ENCODE measurements at places on chromosomes 5 and 9. TPM values are rescaled to one million over a fixed set of nuclear protein-coding genes. Genes with fewer than 3 reads are reported as not detected.

Gene GDA
- total RNA-seq = 2.7 TPM

Gene SCGB3A2
- total RNA-seq = not detected

Gene DRD1
- total RNA-seq = not detected

DNA sequence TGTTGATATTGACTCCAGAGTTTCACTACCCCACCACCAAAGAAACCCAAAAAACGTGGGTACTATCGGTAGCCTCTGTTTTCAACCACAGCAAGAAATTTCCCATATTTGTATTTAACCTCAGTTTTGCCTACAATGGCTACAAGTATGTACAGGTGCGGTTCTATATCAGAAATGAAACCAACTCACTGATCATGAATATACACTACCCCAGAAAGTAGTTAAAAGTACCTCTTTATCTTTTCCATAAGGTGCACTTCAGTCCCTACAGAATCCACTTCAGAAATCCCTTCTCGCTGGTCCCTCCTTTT, 140.6 kb upstream of the SLC12A2 start:
- DNase-seq = no peak

DNA sequence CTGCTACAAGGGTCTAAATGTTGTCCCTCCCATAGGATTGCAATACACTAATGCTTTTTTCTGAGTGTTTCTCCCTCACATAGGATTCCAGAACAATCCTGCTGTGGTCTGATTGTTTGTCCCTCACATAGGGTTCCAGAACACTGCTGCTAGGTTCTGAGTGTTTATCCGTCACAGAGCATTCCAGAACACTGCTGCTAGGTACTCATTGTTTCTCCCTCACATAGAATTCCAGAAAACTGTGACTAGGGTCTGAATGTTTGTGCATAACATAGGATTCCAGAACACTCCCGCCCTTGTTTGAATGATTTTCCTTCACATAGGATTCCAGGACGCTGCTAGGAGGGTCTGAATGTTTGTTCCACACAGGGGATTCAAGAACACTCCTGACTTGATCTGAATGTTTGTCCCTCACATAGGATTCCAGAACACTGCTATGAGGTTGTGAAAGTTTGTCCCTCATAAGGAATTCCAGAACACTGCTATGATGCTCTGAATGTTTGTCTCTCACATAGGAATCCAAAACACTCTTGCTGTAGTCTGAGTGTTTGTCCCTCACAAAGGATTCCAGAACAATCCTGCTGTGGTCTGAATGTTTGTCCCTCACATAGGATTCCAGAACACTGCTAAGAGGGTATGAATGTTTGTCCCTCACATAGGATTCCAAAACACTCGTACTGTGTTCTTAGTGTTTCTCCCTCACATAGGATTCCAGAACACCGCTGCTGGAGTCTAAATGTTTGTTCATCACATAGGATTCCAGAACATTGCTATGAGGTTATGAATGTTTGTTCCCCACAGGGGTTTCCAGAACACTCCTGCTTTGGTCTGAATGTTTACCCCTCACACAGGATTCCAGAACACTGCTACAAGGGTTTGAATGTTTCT, 213.5 kb downstream of the FOXD4L6 start:
- DNase-seq = no peak

Data from neural progenitor cell (in vitro differentiated cells).